Smooth muscle cell of the umbilical artery (primary cell): ENCODE measurements at places on chromosomes 3 and 15. TPM values are rescaled to one million over a fixed set of nuclear protein-coding genes. Genes with fewer than 3 reads are reported as not detected.

ZBBX gene
- total RNA-seq = under 0.01 and 0.32 TPM in 2 replicates

CFAP20DC gene
- 1.8 and 2.7 TPM in 2 replicates for total RNA-seq

SLC28A2 gene
- total RNA-seq = not detected in 2 replicates

IL17RD gene
- total RNA-seq = 3.0 and 13.6 TPM in 2 replicates

MNS1 gene
- total RNA-seq = 0.89 and 1.3 TPM in 2 replicates

ANKRD63 gene
- total RNA-seq = not detected in 2 replicates

PSTPIP1 gene
- not detected in 2 replicates for total RNA-seq

TEX55 gene
- not detected in 2 replicates for total RNA-seq

EFHB gene
- total RNA-seq = 0.42 and 0.59 TPM in 2 replicates

HES1 gene
- total RNA-seq = 3.7 and 3.9 TPM in 2 replicates

TMEM108 gene
- total RNA-seq = under 0.01 and 0.23 TPM in 2 replicates

ETV5 gene
- 37.7 and 58.2 TPM in 2 replicates for total RNA-seq

SPTBN5 gene
- 0.59 and 1.8 TPM in 2 replicates for total RNA-seq

RIOX2 gene
- 25.5 and 36.2 TPM in 2 replicates for total RNA-seq

ISG20 gene
- 0.59 and 1.2 TPM in 2 replicates for total RNA-seq

CCDC13 gene
- 0.14 and 0.59 TPM in 2 replicates for total RNA-seq

ARHGEF3 gene
- 34.4 and 63.3 TPM in 2 replicates for total RNA-seq

CCR9 gene
- not detected in 2 replicates for total RNA-seq

ALPK3 gene
- 0.89 and 9.8 TPM in 2 replicates for total RNA-seq

GOLGA6D gene
- total RNA-seq = 0.05 TPM in 1 of 2 replicates, not detected in the other

TGM5 gene
- total RNA-seq = not detected in 2 replicates

ESYT3 gene
- 0.59 and 1.6 TPM in 2 replicates for total RNA-seq

DNASE1L3 gene
- total RNA-seq = not detected in 2 replicates

CPNE4 gene
- not detected in 2 replicates for total RNA-seq

FBXL22 gene
- 0.59 and 0.69 TPM in 2 replicates for total RNA-seq

C3orf18 gene
- total RNA-seq = 9.7 and 12.8 TPM in 2 replicates

CFAP100 gene
- not detected in 2 replicates for total RNA-seq

LTF gene
- not detected in 2 replicates for total RNA-seq

PLSCR2 gene
- not detected in 2 replicates for total RNA-seq

SLC9C1 gene
- 0.30 and 0.37 TPM in 2 replicates for total RNA-seq

BFSP2 gene
- not detected in 2 replicates for total RNA-seq

BTBD1 gene
- 125 and 133 TPM in 2 replicates for total RNA-seq

C3orf70 gene
- total RNA-seq = 0.23 and 1.5 TPM in 2 replicates

ARGFX gene
- not detected in 2 replicates for total RNA-seq

GCSAM gene
- not detected in 2 replicates for total RNA-seq

DPPA4 gene
- total RNA-seq = not detected in 2 replicates

MUC4 gene
- total RNA-seq = not detected in 2 replicates

CCR8 gene
- not detected in 2 replicates for total RNA-seq

NEK4 gene
- total RNA-seq = 22.3 and 27.4 TPM in 2 replicates

ZNF619 gene
- 4.8 and 5.6 TPM in 2 replicates for total RNA-seq

SGO1 gene
- 0.59 and 4.9 TPM in 2 replicates for total RNA-seq

PRTG gene
- 1.2 and 1.3 TPM in 2 replicates for total RNA-seq

VILL gene
- total RNA-seq = 3.6 and 8.9 TPM in 2 replicates

TMIE gene
- total RNA-seq = not detected in 2 replicates

ATG3 gene
- total RNA-seq = 64.7 and 65.1 TPM in 2 replicates

TMEM212 gene
- not detected in 2 replicates for total RNA-seq

MYL3 gene
- not detected in 2 replicates for total RNA-seq

GOLGA8T gene
- not detected in 2 replicates for total RNA-seq

LYZL4 gene
- total RNA-seq = not detected in 2 replicates

ZKSCAN7 gene
- total RNA-seq = 4.2 and 8.6 TPM in 2 replicates

ZPLD1 gene
- 0.42 and 0.59 TPM in 2 replicates for total RNA-seq

ACSBG1 gene
- total RNA-seq = 0.05 TPM in 1 of 2 replicates, not detected in the other

COLQ gene
- total RNA-seq = 0.23 and 0.30 TPM in 2 replicates

ARHGAP31 gene
- total RNA-seq = 8.6 and 16.0 TPM in 2 replicates

FAM81A gene
- total RNA-seq = 0.28 and 0.30 TPM in 2 replicates
